NCI-H1417 (cell line): ENCODE measurements at places on chromosomes 12 and 14.

GRCh38 chr14:63147018-63147417 lies 57.2 kb upstream of the RHOJ start:
- no peak for DNase-seq

GRCh38 chr14:54252072-54252730 lies 144.6 kb upstream of the CDKN3 start:
- no peak for DNase-seq

DNA sequence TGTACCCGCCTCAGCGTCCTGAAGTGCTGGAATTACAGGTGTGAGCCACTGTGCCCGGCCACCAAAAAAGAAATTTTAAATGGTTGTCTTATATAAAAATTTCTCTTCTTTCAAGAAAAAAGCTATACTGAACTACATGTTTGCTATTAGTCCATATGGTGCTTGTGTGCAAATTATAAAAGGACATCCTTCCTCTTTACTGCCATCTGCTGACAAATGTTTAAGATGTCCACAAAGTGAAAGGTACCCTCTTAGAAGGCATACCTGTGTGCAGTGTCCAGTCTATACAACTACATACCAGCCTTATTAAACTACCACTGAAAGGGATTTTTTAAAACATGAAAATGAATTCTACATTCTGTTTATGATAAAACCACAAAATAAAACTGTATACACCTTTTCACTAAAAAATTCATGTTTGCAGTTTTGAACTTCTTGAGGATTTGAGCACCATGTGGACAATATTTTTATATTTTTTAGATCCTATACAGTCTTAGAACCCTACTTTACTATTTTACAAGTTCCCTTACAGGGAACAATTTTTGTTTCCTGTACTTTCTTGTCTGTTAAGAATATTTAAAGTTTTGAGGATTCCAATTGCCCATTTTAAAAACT lies 32.8 kb upstream of the TOMM20L start:
- DNase-seq: peak; percentile 79

DNA sequence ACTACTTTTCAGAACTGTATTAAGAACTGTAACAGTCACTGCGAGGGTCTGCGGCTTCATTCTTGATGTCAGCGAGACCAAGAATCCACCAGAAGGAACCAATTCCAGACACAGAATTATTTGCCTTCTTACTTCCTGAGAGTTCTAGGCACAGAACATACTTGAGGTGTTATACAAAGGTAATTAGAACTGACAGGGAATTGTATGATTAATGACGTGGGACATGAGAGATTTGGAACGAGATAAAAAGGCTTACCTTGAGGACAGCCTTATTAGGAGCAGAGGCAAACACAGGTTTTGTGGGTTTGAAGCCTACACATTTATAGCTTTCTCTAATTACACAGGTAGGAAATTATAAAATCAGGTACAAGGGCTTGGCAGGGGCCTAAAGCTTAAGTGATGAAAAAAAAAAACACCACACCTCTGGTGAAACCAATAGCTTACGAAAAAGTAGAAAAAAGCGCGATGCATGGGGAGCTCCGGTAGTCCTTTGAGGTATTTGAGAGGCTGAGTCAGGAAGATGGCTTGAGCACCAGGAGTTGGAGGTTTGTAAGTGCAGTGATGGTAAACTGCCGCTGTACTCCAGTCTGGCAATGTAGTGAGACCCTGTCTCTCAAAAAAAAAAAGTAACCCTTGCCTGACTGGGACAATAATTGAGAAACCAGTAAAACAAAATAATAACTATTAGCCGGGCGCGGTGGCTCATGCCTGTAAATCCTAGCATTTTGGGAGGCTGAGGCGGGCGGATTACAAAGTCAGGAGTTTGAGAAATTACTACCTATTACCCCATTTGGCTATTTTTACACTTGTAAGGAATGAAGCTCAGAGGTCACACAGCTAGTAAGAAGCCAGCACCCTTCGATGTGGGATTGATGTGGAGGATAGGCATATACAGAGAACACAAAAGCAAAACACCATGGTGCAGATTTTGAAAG lies 795 bp upstream of the ACOT2 start:
- DNase-seq: peak; percentile 70

- no peak for DNase-seq
Measured at GRCh38 chr12:40078266-40078665, 27.6 kb downstream of the SLC2A13 start.

GRCh38 chr14:76931631-76932402 lies 96.7 kb downstream of the IRF2BPL start:
- DNase-seq: no peak

GRCh38 chr12:13091832-13092231 lies 11.6 kb downstream of the GSG1 start:
- DNase-seq: no peak

- DNase-seq: peak; percentile 96
Measured at GRCh38 chr12:54216797-54217661, 28.2 kb upstream of the SMUG1 start.

DNA sequence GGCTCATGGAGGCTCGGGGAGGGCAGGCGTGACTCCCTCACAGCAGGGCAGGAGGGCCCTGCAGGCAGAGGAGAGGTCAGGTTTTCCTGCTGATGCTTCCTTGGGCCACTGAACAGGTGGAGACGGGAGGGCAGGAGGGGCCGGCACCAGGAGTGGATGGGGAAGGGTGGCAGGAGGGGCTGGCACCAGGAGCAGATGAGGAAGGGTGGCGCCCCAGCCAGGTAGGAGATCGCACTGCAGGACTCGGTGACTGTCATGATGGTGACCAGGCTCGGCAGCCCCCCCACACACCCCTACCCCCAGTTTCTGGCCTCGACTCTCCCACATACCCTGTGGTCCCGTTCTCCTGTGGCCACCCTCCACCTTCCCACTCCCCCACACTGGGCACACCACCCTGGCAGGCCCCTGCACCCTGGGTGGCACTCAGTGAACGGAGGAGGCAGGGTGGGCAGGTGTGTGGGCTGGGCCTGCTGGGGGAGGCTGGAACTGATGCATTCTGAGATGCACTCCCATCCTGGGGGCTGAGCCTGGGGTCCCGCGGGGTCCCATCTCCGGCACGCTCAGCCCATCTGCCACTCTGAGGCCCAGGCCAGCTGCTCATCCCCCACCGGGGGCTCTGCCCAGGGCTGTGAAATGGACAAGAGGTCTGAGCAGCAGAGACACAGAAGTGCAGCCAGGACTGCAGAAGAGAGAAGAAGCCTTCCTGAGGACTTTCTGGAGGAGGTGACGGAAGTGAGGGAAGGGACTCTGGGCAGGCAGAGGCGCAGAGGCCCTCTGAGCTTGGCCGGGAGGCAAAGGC lies 2.8 kb downstream of the NUDT14 start:
- DNase-seq: no peak

DNA sequence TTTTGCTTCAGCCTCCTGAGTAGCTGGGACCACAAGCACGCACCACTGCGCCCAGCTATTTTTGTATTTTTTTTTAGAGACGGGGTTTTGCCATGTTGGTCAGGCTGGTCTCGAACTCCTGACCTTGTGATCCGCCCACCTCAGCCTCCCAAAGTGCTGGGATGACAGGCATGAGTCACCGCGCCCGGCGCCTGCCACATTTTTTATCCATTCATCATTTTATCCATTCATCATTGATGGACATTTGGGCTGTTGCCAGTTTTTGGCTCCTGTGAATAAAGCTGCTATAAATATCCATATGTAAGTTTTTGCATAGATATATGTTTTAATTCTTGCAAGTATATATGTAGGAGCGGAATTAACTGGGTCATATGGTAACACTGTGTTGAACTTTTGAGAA lies 79.5 kb downstream of the DAAM1 start:
- no peak for DNase-seq

DNA sequence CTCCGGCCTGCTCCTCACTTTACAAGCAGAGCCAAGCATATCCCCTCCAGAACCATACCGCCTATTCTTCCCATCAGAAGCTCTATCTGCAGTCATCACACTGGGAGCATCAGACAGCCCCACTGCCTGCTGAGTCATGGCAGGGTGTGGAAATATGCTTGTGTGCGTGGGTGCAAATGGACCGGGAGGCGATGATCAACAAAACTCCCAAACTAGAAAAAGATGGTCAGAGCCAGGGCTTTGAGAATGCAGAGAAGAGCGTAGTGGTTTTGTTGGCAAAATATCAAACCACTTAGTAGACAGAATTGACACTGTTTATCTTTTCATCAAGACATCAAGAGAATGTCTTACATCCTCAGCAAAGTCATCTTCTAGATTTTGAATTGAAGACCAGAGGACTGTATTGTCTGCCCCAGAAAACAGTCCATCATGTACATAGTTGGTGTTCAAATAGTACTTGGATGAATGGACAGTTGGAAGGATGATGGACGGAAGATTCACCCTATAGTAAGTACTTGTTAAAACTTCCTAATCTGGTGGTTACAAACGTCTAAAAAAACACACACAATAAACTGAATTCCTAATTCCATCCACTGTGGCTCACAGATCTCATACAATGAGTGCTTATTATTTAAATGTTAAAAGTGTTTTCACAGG lies 54.9 kb downstream of the VWF start:
- DNase-seq: no peak

GRCh38 chr14:67391268-67391667 lies 20.7 kb downstream of the PLEK2 start:
- no peak for DNase-seq

GRCh38 chr12:15679151-15679550 lies 110.0 kb downstream of the EPS8 start:
- DNase-seq: no peak

DNA sequence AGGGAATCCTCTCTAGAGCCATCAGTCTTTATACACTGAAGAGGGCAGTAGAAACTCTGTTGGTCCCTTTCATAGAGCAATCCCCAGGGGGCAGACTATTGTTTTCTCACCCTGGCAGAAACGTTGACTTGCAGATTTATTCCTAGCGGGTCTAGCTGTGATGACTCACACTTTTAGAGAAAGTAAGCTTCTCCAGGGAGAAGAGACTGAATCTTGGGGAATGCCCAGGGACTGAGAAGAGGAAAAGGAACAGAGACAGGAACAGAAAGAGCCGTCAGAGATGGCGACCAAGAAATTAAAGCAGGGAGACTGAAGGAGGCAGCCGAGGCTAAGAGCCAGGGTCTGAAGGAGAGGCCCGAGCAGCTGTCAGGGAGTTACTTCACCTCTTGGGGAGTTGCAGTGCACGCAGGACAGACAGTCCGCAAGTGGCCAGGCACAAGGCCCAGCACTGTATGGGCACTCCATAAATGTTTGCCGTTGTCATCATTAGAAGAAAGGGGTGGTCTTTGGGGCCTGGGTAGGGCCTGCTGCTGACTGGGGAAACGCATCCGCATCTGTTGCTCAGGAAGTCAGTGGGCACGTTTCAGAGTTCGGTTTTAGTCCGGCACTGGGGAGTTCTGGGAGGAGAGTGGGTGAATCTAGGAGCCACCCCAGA lies 13.0 kb downstream of the PLEKHG6 start:
- peak; percentile 52 for DNase-seq

DNA sequence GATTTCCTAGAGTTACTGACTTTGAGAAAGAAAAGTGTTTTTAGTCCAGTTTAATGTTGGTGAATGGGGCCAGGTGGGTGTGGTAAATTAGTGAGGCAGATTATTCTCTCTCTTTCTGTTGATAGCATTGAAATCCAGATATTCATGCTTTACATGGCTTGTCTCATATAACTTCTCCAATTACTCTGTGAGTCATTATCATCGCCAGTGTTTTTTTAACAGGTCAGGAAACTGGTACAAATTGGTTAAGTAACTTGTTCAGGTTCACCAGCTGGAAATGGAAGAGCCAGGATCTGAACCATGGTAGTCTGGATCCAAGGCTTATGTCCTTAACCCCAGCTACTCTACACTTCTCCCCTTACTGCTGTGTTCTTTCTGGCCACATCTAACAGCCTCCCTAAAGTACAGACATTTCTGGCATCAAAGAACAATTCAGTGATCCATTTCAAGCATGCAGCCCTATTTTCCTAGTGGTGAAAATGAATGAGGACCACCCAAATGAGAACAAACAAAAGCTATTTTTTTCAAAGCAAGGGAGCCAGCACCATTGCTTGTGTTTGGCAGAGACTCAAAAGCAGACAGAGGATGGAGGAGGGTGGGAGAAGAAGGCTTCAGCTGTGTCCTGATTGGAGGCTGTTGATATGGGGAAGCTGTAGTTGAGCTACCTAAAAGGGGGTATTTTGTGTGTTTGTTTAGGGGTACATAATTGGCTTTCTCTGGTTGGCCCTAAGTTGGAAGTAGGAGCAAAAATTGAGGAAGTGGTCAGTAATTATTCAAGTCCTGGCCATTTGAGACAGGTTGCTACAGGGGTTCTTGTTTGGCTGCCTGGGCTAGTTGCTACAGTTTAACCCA lies 1.7 kb downstream of the IRAK3 start:
- DNase-seq: peak; percentile 58

DNA sequence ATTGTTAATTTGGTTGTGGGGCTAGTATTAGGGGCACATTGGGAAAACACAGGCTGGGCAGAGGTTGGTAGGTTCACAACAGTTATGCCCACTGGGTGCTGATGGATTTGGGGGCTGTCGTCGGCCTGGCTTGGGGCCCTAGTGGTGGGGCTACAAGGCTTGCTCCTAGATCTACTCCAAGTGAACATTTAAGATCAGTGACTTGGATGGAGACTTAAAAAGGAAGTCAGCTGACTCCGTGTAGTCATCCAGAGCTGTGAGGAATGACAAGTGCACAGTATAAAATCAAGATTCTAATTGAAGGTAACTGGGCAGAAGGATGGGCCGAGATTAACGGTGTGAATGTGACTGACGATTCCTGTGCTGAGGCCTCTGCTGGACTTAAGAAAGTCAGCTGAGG lies 12.8 kb upstream of the NR4A1 start:
- DNase-seq: no peak

DNA sequence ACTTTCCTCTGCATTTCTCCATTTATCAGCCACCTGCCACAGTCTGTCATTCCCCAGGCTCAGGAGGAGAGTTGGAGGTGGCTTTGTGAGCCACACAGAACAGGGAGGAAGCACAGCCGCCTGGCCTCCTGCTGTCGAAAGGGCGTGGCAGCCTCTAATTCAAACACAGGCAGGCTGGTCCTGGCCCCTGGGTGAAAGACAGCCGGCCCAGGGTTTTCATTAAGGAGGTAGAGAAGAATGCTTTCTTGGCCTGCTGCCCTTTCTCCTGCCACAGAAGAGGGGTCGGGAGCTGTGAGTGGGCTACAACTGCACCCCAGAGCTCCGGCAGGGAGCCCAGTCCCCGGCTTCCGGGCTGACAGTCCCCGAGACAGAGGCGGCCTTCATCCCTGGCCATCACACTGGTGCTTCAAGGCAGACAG lies 108.6 kb upstream of the FZD10 start:
- peak; percentile 79 for DNase-seq

GRCh38 chr14:30402846-30403245 lies 156.1 kb upstream of the G2E3 start:
- no peak for DNase-seq

- no peak for DNase-seq
Measured at GRCh38 chr12:131112700-131113290, 159.1 kb downstream of the ADGRD1 start.

DNA sequence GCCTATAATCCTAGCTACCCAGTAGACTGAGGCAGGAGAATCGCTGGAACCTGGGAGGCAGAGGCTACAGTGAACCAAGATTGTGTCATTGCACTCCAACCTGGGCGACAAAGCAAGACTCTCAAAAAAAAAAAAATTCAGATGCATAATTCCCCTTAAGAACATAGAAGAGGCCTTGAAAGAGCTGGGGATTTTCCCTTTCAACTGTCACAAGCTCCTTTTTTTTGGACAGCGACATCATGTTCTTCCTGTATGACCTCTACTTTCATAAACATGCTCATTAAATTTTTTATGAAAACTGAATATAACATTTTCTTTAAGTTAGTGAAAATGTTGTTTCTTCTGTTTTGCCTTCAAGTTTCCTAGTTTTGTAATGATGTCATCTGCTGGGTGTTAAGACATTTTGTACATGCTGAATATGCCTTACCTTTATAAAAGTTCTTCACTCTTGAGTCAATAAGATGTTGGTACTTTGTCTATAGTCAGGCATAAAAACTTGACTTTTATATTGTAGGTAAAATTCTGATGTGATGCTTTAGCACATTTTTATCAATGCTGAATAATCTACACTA lies 76.0 kb downstream of the PTHLH start:
- DNase-seq: no peak
